ENCODE measurements at places on chromosomes 7 and 10. TPM values are rescaled to one million over a fixed set of nuclear protein-coding genes. Genes with fewer than 3 reads are reported as not detected.
A peak's percentile ranks its signal among the peaks of the same experiment; 100 is the strongest.

TYW1B gene
- total RNA-seq: 1.2 TPM

- DNase-seq: no peak
Observed at GRCh38 chr10:132167976-132168375, 18.8 kb upstream of the DPYSL4 start.

DNA sequence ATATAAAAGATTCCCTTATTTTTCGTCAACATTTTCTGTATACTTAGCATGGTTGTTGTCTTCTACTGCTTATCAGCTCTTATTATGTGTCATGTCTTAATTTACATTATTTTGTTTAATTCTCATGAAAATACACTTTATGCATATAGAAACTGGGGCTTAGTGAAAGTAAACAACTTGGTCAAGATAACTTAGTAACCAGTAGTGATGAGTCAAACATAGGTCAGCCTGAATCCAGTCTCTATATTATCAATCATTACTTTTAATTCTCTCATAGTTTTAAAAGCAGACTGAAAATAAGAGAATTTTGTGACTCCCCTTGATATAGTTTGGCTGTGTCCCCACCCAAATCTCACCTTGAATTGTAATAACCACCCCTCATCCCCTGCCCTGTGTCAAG, 119.6 kb upstream of the TPK1 start:
- DNase-seq: no peak

DNA sequence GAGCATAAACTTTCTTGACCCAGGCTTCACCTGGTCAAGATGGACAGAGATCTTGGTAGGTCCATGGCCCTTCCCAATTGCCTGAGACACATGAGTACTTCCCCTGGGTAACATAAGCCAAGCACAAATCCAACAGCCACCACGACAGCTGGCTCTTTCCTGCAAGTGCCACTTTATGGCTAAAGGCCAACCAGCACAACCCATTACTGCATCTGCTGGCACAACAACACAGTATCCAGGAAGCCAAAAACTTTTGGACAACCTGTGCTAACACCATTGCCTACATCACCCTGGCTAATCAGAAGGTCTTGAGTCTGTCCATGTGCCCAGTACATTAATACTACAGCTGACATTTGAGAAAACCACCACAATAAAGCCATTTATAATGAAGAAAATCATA, 548.0 kb upstream of the SEMA3D start:
- DNase-seq: no peak

- DNase-seq: no peak
Observed at GRCh38 chr7:138945154-138945553, 36.0 kb downstream of the KIAA1549 start.

SLC18A3 gene
- total RNA-seq: 0.57 TPM

GRCh38 chr10:60208676-60209269, 180.9 kb downstream of the ANK3 start:
- no peak for DNase-seq

DNA sequence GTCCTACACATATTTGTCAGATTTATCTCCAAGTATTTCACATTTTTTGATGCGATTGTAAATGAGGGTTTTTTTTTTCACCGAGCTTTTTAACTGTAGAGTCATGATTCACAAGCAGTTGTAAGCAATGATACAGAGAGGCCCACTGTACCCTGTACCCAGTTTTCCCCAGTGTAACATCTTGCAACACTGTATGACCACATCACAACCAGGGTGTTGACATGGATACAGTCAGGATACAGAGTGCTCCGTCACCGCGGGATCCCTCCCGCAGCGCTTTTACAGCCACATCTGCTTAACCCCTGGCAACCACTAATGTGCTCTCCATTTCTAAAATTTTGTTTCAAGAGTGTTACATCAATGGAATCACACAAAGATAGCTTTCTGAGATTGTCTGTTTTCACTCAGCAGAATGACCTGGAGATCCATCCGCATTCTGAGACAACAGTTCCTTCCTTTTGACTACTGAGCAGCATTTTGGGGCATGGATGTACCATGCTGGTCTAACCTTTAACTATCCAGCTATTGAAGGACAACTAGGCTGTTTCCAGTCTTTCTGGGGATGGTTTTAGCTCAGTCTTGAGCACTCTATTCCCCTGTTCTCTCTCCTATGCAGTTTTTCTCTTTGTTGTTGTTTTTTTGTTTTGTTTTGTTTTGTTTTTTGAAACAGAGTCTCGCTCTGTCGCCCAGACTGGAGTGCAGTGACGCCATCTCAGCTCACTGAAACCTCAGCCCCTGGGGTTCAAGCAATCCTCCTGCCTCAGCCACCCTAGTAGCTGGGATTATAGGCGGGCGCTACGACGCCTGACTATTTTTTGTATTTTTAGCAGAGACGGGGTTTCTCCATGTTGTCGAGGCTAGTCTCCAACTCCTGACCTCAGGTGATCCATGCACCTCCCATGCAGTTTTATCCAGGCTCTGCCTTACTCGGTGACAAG, 25.9 kb downstream of the GPRIN2 start:
- no peak for DNase-seq

DNA sequence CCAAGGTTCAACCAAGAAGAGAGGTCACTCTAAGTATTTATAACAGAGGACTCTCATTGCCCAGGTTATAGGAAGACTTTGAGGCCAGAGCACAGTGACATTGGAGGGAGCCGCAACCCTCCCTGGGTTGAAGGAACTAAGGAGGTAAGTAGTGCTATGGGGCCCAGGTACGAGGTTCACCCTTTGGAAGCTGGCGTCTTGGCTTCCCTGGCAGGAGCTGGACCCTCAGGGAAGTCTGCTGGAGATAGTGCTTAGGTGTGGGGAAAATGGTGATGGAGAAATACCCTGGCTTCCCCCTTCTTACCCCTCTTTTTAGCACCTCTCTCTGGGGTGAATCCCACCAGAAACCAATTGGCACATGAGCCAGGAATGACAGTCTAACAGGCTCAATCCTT, 317.9 kb upstream of the ZNF32 start:
- DNase-seq: peak; percentile 66

NEURL1 gene
- 0.39 TPM for total RNA-seq

DNA sequence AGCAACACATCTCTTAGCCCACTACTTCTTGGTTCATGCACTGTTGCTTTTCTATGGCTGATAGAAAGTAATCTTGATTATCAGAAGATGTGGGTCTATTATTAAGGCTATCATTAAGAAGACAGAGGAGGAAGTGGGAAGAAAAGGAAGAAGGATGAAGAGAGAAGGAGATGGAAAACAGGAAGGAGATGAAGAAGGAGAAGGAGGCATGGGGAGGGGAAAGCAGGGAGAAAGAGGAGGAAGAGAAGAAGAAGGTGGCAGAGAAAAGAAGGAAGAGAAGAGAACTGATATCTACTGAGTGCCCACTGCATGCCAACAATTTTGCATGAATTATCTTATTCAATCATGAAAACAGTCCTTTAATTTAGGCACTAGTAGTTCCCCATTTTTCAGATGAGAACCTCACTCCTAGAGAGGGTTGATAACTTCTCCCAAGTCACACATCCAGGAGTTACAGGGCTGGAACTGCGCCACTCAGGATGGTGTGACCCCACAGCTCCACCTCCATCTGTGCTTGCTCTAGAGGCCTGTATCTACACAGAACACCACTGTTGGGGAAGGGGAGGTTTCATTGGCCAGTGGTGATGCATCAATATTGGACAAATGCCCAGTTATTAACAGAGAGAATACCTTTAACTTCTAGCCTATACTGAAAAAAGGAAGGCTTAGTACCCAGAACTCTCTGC, 147.4 kb downstream of the CXCL12 start:
- DNase-seq: peak; percentile 42

CRYGN gene
- total RNA-seq: 0.17 TPM

DNA sequence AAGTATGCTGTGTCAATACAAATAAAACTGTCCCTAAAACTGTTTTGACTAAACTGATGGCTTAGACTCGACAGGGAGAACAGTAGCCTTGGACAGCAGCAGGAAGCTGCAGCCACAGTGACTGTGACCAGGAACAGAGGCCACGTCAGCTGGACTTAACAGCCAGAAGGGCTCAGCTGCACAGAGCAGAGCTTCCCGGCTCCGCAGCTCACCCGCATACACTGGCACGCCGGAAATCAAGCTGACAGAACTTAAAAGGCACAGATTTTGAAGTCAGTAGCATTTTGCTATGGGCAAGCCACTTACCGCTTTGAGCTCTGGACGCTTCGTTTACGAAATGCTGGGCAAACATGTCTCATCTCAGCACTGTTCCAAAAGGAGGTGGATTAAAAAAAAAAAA, 769.7 kb upstream of the AUTS2 start:
- DNase-seq: no peak

CLDN12 gene
- 17.6 TPM for total RNA-seq

DNA sequence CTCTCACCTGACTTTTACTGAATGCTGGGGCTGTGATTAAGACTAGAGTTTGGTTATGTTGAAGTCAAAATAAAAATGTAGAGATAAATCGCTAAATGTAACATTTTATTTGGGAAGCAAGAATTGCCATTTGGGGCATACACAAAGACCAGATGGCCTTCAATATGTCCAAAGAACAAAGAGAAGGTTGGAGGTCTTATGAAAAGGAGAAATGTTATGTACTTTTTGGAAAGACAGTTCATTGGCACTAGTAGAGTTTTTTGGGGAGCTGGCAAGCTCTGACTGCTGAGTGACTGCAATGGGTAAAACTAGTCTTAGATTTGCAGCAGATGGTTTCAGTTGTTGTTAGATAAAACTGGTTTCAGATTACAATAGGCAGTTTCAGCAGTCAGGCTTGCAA, 35.6 kb upstream of the GALNT17 start:
- DNase-seq: no peak

GRCh38 chr10:18406136-18406535, 245.3 kb downstream of the NSUN6 start:
- peak; percentile 87 for DNase-seq

- no peak for DNase-seq
Observed at GRCh38 chr7:50557099-50557498, 8.1 kb downstream of the DDC start.

DNA sequence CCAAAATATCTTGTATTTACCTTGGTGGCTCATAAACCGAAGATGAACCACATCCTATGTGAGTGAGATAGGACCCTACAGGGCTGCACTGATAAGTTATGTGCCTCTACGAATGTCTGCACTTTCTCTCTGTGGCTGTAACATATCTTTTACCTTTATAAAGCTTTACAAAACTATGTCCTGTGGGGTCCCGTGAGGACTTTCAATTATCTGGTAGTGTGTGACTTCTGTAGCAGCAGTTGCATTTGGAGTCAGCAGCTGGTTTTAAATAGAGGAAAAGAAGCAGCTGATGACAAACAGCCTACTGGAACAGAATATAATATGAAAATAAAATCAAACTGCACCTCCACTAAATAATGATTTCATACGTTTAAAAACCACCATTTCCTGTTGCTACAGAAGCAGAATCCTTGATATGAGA, 222.4 kb upstream of the GNAI1 start:
- DNase-seq: no peak

GRCh38 chr10:123906884-123907652, 15.5 kb upstream of the CPXM2 start:
- no peak for DNase-seq

PVRIG gene
- not detected for total RNA-seq

DNA sequence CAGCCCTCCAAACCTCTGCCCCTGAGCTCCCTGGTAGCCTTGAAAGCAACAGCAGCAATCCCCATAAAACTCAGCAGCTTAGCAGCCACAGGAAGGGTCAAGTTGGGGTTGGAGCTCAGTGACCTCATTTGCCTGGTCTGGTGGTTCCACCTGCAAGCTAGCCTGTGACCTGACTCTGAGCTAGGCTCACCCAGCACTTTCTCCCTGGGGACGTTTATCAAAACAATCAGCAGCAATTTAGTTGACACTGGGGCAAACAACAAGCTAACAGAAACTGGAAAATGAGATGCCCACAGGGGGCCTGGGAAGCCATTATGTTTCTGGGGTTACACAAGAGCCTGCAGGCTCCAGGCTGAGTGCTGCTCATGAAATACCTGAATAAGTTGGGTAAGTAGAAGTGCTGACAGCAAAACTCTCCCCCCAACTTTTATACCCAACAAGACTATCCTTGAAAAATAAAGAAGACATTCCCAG, 22.4 kb upstream of the CRYGN start:
- no peak for DNase-seq

GRCh38 chr7:108585843-108586242, 16.2 kb downstream of the DNAJB9 start:
- DNase-seq: no peak

GRCh38 chr10:49076319-49076718, 39.0 kb downstream of the VSTM4 start:
- DNase-seq: peak; percentile 87

DNA sequence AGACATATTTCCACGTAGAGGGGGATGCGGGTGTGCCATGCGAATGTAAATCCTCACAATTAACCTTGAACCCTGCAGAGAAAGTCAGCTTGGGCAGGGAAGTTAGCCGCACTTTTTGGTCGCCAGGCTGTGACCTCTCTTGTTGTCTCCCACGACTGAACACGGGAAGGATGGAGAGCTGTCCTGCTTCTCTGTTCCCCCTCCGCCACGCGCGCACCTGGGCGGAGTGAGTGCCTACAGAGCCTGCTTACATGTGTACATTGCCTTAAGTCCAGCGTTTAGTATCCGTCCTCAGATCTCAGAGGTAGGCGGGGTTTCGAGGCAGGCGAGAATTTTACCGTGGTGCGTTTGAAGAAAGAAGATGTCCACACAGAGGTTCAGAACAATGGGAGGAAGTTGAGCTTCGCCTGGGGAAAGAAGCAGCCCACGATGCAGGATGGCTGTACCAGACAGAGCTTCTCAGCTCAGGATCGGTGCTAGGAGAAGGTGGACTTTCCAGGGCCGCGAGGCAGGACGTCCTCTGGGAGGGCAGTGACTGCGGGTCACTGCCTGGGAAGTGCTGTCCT, 482 bp upstream of the ERCC6 start:
- DNase-seq: no peak

GRCh38 chr7:34096198-34096651, 190.9 kb downstream of the BMPER start:
- no peak for DNase-seq

DNA sequence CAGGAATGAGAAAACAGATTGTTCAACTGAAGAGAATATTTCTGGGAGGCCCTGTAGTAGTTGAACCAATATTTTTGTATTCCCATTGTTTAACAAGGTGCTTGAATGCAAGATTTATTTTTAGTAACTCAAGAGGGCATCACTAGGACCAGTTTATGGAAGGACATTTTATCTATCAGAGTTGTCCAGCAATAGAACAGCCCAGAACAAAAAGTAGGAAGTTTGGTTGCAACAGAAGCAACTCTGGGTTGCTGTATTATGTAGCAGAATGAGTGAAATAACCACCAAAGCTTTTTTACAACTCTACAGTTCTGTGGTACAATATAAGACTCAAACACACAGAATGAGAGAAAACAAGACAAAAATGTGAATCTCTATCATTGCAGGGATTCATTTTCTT, 34.7 kb downstream of the CPED1 start:
- DNase-seq: no peak

VWC2 gene
- total RNA-seq: under 0.01 TPM

CDH23 gene
- total RNA-seq: 18.7 TPM

DNA sequence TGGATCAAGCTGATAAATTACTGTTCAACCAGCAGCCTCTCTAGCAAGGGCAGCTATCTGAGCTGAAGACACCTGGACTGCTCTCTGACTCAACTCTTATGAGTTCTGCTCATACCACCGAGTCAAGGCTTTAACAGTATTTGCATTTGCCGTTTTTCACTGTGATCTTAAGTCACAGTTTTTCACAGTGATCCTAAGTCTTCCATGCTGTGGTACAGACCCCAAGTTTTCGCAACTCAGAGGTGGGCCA, 31.3 kb downstream of the PIP4K2A start:
- DNase-seq: no peak

- no peak for DNase-seq
Observed at GRCh38 chr10:130337305-130337640, 201.1 kb downstream of the GLRX3 start.

LOXL4 gene
- 10.0 TPM for total RNA-seq

Data from esophagus muscularis mucosa (tissue), 4 donors.